T-helper 2 cell treated with Interferon-gamma antibody and Interleukin-4, amounts not matched to agents 100 ng/mL and 5 ng/mL, for 36 hours (primary cell): ENCODE measurements at places on chromosomes 6 and 20. TPM values are rescaled to one million over a fixed set of nuclear protein-coding genes. Genes with fewer than 3 reads are reported as not detected.

The PDE10A gene
- total RNA-seq: not detected in 2 replicates

The PSMA7 gene
- total RNA-seq: 317 and 321 TPM in 2 replicates

The HDGFL1 gene
- total RNA-seq: not detected in 2 replicates

The CNR1 gene
- not detected in 2 replicates for total RNA-seq

The TGM3 gene
- not detected in 2 replicates for total RNA-seq

The CRISP3 gene
- total RNA-seq: not detected in 2 replicates

The CPXM1 gene
- 0.39 and 0.45 TPM in 2 replicates for total RNA-seq

The TMC2 gene
- not detected in 2 replicates for total RNA-seq

The TBXT gene
- total RNA-seq: not detected in 2 replicates

The ABHD16B gene
- total RNA-seq: not detected in 2 replicates

The MDFI gene
- not detected in 2 replicates for total RNA-seq

The MUC21 gene
- total RNA-seq: not detected in 2 replicates

The RGS17 gene
- not detected in 2 replicates for total RNA-seq

The TRAPPC3L gene
- not detected in 2 replicates for total RNA-seq

The VWA7 gene
- total RNA-seq: 4.6 and 4.9 TPM in 2 replicates

The TUBB2B gene
- total RNA-seq: 0.30 and 0.32 TPM in 2 replicates

The SH3BGRL2 gene
- total RNA-seq: 0.09 and 0.11 TPM in 2 replicates

The MYT1 gene
- total RNA-seq: not detected in 2 replicates

The ZSCAN9 gene
- 6.1 and 6.5 TPM in 2 replicates for total RNA-seq

The ZBTB46 gene
- 0.16 and 0.32 TPM in 2 replicates for total RNA-seq

The MEI4 gene
- total RNA-seq: not detected in 2 replicates

The LHFPL5 gene
- not detected in 2 replicates for total RNA-seq

The ELOVL2 gene
- total RNA-seq: not detected in 2 replicates

The LTB gene
- 767 and 782 TPM in 2 replicates for total RNA-seq

The VNN1 gene
- not detected in 2 replicates for total RNA-seq

The ULBP2 gene
- total RNA-seq: 0.16 and 0.50 TPM in 2 replicates

The STX11 gene
- 14.5 and 14.6 TPM in 2 replicates for total RNA-seq

The CD40 gene
- 0.43 and 0.61 TPM in 2 replicates for total RNA-seq

The LINC00237 gene
- total RNA-seq: not detected in 2 replicates

The CPNE5 gene
- total RNA-seq: 2.2 and 2.5 TPM in 2 replicates

The CLDN20 gene
- total RNA-seq: not detected in 2 replicates

The PTCHD4 gene
- total RNA-seq: not detected in 2 replicates

The MAP3K5 gene
- 24.0 and 24.4 TPM in 2 replicates for total RNA-seq

The MUCL3 gene
- total RNA-seq: not detected in 2 replicates

The SNAP25 gene
- total RNA-seq: 0.18 and 0.48 TPM in 2 replicates

The C20orf144 gene
- 0.25 TPM in 1 of 2 replicates, not detected in the other for total RNA-seq

The BPI gene
- total RNA-seq: not detected in 2 replicates

The PIGT gene
- 70.6 and 72.5 TPM in 2 replicates for total RNA-seq

The NELFCD gene
- total RNA-seq: 81.2 and 82.8 TPM in 2 replicates

The CALHM5 gene
- not detected in 2 replicates for total RNA-seq

The PBOV1 gene
- total RNA-seq: not detected in 2 replicates

The RIOK1 gene
- 35.5 and 43.6 TPM in 2 replicates for total RNA-seq

The PRDM1 gene
- 55.9 and 56.8 TPM in 2 replicates for total RNA-seq

The MICAL1 gene
- 84.6 and 84.9 TPM in 2 replicates for total RNA-seq

The CCN6 gene
- not detected in 2 replicates for total RNA-seq

The ZSCAN16 gene
- total RNA-seq: 5.4 and 5.6 TPM in 2 replicates

The GTSF1L gene
- total RNA-seq: 0.23 TPM in 1 of 2 replicates, not detected in the other

The C6orf58 gene
- total RNA-seq: not detected in 2 replicates

The PLA2G7 gene
- total RNA-seq: not detected in 2 replicates

The OR2J3 gene
- not detected in 2 replicates for total RNA-seq
